ENCODE measurements at places on chromosomes 13 and 19.

GRCh38 chr13:92260363-92260762 lies 861.9 kb downstream of the GPC5 start:
- no peak for DNase-seq

GRCh38 chr19:7970716-7971448 lies 27.4 kb upstream of the TIMM44 start:
- peak; percentile 54 for DNase-seq

- DNase-seq = no peak
Observed at GRCh38 chr13:109773786-109774185, 12.6 kb downstream of the IRS2 start.

- DNase-seq = no peak
Observed at GRCh38 chr13:50682002-50682401, 161.5 kb downstream of the DLEU7 start.

DNA sequence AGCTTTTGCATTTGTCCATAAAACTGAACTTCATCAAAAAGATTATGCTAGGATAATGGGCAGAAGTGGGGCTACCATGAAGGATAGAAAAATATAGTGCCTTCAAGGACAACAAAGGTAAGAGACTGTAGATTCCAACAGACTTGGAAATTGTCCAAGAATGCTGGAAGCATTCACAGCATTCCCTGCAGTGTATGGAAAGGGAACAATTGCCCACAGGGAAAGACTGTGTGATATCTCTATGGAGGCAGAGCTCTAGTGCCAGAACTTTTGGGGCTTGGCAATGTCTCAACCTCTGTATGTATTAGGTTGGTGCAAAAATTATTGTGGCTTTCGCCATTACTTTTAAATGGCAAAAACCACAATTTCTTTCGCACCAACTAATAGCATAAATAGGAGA lies 1598.8 kb upstream of the MIR17HG start:
- no peak for DNase-seq

GRCh38 chr13:75963302-75963701 lies 327.2 kb downstream of the LMO7 start:
- no peak for DNase-seq

DNA sequence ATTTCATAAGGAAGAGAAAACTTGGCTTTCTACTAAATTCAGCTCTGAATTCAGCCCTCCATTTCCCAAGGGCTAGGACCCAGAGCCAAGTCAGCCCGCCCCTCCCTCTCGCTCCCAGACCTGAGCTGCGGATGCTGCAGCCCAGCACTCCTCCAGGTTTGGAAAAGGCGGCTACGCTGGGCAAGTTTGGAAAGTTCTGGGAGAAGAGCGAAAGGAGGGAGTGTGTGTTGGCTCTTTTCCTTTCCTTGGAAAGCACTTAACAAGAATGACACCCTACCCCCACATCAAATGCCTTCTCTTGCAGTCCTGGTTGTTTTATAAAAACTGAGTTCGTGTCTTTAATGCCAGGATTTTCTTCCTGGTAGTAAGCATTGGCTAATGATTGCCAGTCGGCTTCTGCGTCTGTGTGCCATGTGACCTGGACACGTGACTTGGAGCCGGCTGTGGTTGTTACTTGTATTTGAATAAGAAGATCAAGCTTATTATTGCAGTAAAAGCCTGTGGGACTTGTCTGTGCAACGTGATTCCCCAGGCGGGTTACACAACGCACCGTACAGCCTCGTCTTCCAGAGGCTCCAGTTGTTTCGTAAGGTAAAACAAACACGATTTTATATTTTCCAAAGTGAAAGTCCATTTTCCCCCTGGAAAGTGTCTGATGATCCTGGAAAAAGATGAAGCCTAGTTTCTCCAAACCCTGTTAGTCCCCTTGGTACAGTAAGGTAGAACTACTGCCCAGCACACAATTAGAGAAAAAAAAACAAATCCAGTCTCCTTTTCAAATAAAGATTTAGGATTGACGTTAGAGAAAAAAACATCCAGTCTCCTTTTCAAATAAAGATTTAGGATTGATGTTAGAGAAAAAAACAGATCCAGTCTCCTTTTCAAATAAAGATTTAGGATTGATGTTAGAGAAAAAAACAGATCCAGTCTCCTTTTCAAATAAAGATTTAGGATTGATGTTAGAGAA lies 26.8 kb upstream of the UBE2L5 start:
- DNase-seq = peak; percentile 94

- DNase-seq = no peak
Observed at GRCh38 chr13:97307118-97307881, 85.2 kb downstream of the MBNL2 start.

DNA sequence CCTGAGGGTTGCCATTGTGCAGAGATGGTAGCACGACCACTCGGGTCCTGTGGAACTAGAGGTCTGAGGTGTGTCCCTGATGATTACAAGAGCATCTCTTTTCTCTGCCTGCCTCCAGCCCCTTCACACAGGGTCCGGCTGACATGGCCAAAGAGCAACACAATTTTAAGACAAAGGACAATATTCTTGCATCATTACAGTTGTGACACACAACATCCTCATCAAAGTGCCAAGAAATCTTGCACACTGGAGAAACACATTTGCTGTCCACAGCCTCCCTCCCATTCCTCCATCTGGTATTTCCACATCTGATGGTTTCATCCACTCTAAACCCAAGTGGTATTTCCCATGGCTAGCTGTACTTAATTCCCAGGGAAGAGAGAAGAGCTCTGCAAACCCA lies 12.8 kb downstream of the COL4A1 start:
- no peak for DNase-seq

GRCh38 chr19:6260912-6261650 lies 18.7 kb downstream of the MLLT1 start:
- peak; percentile 17 for DNase-seq

DNA sequence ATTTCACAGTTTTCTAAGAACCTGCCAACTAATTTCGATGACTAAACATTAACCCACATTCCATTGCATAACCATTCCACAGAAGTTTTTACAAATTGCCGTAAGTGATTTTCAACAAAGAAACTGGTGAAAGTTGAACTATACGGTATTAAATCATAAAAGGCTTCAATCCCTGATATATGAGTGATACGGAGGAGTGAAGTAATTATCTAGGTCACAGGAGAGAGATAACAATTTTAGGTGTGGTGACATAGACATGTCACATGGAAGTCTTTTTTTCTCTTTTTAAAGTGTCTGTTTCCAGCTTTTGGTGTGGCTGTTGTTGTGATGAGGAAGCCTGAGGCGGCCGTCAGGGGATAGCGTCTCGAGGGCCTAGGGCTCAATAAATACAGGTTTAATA lies 29.4 kb downstream of the TBC1D4 start:
- no peak for DNase-seq

DNA sequence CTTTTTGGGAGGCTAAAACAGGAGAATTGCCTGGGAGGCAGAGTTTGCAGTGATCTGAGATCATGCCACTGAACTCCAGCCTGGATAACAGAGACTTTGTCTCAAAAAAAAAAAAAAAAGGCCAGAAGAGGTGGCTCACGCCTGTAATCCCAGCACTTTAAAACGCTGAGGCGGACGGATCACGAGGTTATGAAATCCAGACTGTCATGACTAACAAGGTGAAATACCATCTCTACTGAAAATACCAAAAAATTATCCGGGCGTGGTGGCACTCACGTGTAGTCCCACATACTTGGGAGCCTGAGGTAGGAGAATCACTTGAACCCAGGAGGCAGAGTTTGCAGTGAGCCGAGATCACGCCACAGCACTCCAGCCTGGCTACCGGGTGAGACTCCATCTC lies 39.9 kb downstream of the ZNF611 start:
- no peak for DNase-seq

DNA sequence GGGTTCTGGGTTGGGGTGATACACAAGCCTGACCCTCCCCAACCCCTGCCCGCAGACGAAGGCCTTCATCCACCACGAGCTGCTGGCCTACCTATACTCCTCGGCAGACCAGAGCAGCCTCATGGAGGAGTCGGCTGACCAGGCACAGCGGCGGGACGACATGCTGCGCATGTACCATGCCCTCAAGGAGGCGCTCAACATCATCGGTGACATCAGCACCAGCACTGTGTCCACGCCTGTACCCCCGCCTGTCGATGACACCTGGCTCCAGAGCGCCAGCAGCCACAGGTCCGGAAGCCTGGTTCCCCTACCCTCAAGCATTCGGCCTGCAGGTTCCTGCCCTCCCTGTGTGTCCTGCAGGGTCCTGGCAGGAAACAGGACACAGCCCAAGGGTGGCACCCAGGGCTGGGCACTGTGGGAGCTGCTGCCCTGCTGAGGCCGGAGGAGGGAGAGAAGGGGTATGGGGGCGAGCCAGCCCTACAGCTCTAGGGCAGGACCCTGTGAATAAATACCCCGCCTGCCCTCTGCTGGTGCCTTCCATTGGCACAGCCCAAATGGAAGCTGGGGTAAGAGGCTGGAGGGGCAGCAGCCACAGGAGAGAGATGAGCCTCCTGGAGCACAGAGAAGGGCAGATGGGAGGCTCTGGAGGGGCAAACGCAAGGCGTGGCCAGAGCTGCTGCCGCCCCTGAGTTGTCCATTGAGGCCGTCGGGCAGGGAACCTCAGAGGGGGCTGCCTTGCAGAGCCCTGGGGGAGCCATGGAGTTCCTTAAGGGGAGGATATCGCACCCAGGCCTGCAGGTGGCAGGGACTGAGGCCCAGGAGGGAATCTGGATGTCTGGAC lies 6.8 kb downstream of the TMED1 start:
- DNase-seq = peak; percentile 30
